ENCODE measurements at places on chromosomes 3 and 15.
A peak's percentile ranks its signal among the peaks of the same experiment; 100 is the strongest.

- no peak for DNase-seq
Observed at GRCh38 chr15:71050461-71050860, 64.8 kb upstream of the THSD4 start.

GRCh38 chr15:80497221-80497620, 93.0 kb downstream of the ARNT2 start:
- no peak for DNase-seq

DNA sequence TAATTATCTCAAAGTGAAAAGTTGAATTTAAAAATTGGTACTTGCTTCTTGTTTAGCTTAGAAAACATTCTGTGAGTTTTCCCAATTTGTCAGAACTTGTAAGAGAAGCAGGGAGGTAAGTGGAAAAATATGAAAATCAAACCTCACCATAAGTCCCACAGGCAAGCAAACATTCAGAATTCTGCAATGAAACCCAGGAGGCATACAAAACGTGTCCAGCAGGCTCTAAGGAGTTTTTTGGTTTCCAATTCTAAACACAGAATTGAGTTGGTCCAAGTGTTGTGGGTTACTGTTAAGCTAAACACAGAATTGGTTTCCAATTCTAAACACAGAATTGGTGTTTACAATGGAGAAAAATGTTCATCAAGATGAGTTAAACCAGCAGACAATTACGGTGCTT, 27.1 kb upstream of the ACKR4 start:
- no peak for DNase-seq

GRCh38 chr15:100902436-100903167, 16.6 kb upstream of the LRRK1 start:
- no peak for DNase-seq

- DNase-seq, result no peak
Observed at GRCh38 chr3:124600765-124601164, 129.5 kb upstream of the UMPS start.

DNA sequence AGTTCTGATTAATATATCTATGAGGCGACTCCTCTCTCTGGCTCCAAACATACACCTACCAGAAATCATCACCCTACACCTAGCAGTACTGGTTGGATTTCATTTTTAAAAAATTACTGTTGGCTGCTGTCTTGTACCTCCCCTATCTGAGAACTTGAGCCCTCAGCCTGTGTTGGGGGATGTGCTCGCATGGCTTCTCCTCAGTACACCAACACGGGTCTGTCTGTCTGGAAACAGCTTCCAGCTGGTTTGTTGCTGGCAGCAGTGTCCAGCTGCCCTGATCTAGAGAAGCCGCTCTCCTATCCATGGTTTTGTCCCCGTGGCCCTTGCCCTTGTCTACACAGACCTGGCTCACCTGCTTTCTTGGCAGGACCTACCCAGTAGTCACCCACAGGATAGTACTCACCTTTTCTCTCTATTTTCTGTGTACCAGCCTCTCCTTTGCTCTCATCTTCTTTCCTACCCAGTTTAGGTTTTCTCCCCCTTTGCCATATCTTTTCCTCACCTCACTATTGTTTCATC, 43.2 kb upstream of the NEDD4 start:
- no peak for DNase-seq

DNA sequence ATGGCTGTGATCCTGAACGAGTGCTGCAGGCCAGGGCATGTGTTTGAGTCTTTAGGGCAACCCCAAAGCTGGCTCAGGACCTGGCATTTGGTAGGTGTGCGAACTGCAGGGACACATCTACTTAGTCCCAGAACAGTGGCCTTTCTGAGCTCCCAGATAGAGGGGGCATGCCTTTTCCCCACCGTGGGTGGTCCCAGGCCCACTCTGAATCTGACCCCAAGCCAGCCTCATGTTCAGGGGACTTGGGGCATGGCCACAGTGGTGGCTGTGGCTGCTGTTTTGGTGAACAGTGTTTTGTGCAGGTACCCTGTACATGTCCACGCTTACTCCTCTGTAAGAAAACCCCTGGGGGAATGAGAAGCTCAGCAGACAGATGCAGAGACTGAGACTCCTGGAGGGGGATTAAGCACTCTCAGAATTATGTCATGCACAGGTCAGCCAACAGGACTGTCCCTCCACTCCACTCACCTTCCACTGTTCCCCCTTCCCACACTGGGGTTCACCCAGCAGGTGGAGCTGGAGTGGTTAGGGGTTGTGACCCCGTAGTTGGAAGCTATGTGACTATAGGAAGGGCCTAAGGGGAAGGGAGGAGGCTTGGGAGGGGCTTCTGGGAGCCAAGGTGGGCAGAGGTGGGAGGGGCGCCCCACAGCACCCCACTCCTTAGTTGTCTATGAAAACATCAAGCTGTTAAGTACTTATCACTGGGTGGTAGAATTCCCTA, 16.4 kb downstream of the ESYT3 start:
- DNase-seq, result no peak

- peak; percentile 51 for DNase-seq
Observed at GRCh38 chr3:196537319-196537984, 22.3 kb upstream of the SMCO1 start.

DNA sequence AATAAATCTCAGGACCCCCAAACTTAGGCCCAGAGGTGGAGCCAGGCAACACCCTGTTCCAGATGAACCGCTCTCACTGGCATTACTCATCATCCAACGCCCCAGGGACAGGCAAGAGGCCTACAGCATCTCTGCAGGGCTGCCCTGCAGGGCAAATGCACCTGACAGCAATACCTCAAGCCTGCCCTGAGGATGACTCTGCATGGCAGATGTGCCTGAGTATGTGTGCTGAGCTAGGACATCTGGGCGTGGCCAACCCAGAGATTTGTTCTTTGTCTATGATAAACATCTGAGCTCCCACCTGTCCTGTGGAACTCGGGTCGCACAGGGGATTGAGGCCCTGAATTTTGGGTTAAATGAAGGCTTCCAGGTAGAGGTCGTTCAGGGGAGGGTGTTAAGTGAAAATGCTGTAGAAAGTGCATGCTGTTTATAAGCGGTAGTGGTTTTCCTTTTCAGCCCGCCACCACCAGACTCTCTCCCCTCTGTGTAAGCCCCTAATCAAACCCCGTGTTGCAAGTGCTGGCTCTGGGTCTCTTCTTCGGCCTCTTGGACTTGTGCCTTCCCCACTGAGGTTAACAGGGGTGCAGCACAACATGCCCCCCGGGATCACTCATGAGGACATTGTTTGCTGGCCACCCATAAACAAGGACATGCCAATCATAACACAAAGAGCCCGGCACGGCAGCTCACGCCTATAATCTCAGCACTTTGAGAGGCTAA, 92.3 kb downstream of the ATP10A start:
- DNase-seq, result no peak

GRCh38 chr3:60182697-60183096, 1068.6 kb downstream of the FHIT start:
- no peak for DNase-seq

- DNase-seq, result no peak
Observed at GRCh38 chr15:34717729-34718128, 37.1 kb downstream of the GJD2 start.

DNA sequence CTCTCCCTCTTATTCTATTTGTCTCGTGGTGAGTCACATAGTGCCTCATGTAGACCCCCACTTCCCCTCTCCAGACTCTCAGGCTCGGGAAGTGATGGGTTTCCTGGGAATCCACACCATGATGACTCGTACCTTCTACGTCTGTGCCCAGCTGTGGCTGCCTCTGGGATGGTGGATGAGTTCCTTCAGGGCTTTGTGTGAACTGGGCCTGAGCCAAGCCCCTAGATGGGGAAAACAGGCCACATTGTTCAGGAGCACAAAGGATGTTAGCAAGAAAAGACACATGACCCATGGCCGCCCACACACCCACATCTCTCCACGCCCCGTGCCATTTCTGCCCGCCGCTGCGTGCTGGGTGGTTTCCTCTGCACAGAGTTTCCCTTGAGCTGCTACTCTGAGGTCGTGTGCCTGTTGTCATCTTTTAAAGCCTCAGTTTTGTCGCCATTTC, 10.5 kb downstream of the ISG20 start:
- DNase-seq, result no peak

GRCh38 chr3:48273594-48274211, 32.8 kb downstream of the ZNF589 start:
- peak; percentile 68 for DNase-seq

GRCh38 chr3:141020143-141020830, 30.9 kb upstream of the SPSB4 start:
- no peak for DNase-seq

- no peak for DNase-seq
Observed at GRCh38 chr3:94561094-94561493, 498.2 kb downstream of the NSUN3 start.

GRCh38 chr3:128364291-128364690, 102.4 kb downstream of the DNAJB8 start:
- no peak for DNase-seq

- no peak for DNase-seq
Observed at GRCh38 chr15:86061581-86061980, 18.1 kb upstream of the AGBL1 start.

DNA sequence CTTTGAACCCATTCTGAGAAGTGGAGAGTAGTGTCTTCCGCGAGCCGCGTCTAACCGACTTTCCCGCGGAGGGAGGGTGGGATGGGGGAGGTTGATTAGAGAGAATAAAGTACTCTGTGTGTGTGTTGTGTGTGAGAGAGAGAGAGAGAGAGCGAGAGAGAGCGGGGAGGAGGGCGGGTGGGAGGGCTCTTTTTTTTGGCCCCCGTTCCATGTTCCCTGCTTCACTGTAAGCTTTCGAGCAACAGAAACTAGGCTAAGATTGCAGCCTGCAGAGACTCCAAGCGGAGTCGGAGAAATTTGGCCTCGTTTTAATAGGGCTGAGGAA, 1.6 kb upstream of the MEIS2 start:
- no peak for DNase-seq

GRCh38 chr15:50458348-50459112, 34.3 kb downstream of the USP8 start:
- no peak for DNase-seq

GRCh38 chr3:153320585-153321128, 158.6 kb downstream of the RAP2B start:
- no peak for DNase-seq

DNA sequence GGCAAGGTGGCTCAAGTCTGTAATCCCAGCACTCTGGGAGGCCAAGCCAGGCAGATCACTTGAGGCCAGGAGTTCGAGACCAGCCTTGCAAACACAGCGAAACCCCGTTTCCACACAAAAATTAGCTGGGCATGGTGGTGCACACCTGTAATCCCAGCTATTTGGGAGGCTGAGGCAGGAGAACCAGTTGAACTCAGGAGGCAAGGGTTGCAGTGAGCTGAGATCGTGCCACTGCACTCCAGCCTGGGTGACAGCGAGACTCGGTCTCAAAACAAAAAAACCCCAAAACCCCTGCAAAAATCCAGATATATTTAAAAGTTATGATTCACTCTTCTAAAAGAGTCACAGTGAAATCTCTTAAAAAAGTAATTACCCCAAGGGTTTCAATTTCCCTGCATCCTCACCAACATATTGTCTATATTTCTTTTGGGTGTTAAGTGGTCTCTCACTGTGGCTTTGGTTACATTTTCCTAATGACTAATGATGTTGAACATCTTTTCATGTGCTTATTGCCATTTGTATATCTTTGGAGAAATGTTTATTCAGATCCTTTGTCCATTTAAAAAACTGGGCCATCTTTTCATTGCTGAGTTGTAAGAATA, 73.2 kb upstream of the UBP1 start:
- DNase-seq, result no peak

DNA sequence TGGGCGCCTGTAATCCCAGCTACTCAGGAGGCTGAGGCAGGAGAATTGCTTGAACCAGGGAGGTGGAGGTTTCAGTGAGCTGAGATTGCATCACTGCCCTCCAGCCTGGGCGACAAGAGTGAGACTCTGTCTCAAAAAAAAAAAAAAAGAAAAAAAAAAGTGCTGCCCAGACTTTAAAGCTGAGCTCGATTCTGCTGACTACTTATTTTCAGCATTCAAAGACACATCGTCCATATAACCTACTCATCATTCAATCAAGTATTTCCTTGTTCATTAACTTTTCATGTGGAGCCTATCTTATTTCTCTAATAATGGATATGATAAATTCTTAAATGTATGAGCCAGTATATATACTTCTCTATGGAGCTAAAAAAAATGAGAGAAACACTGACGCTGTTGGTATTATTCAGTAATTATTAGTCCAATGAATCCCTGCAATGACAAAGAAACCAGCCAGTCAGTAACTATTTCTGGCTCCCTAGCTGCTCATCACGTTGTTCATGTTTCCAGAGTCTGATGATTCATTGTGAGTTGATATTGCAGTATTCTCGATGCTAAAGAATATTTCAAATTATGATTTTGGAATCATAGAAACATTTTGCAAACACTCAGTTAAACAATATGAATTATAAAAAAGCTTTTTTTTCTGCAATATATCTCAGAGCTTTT, 111.9 kb downstream of the RAP2B start:
- no peak for DNase-seq

DNA sequence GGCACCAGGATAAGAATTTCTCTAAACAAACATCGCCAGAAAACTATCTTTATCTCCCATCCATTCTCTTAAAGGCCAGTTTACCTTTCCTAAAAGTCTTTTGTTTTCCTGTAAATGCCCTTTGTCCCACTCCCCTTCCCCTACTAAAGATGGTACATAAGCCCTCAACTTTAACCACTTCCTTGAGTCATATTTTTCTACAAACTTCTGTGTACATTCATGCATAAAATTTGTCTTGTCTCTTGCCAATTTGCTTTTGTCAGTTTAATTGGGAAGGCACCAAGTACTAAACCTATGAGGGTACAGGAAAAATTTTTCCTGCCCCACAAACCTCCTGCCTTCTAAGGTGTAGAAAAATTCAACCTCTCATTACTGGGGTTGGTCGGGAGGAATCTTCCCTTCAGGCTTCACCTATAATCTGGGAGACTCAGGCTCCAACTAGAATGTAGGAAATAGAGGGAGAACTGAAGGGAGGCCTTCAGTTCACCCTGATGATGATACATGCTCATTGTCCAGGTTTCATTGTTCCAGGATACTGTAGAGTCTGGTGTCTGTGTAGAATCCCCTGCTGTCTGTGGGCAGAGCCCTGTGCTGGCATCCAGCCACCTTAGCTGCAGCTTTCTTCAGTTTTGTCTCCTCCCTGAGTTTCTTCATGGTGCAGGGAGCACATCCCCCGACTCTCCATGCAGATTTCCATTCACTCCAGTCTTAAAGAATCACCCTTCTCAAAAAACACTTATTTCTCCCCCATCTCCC, 53.2 kb downstream of the CD200R1L start:
- DNase-seq, result no peak

DNA sequence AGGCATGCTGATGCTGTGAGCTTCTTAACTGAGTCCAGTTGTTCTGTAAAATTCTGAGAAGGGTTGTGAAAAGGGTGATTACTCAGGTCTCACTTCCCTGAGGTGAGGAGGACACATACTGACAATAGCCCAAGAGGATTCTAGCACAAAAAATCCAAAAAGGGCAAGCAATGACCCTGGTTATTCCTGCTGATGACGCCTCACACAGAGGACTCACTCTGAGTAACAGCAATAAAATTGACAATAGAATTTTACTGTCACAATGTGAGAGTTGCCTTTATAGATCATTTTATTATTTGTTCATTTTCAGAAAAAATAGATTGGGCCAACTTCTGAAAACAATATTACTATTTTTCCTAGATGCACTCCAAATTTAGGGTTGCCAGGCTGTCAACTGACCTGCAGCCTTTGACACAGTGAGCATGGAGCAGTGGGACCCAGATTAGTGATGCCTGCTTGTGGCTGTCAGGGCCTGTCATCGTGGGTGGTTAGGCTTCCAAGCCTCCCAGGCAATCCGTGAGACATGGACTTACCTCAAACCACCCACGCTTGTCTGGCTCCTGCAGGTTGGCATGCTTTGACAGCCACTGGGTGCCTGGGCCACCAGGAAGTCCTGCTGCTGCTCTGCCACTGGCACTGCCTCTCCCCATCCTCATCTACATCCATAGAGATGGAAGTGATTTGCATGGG, 396.0 kb upstream of the THBS1 start:
- DNase-seq, result no peak
